ACHN (cell line): ENCODE measurements at places on chromosomes 5 and 9.
A peak's percentile ranks its signal among the peaks of the same experiment; 100 is the strongest.

- DNase-seq: no peak
Measured at GRCh38 chr5:68484307-68485068, 268.9 kb downstream of the PIK3R1 start.

GRCh38 chr5:76384705-76385104, 18.4 kb upstream of the IQGAP2 start:
- no peak for DNase-seq

- no peak for DNase-seq
Measured at GRCh38 chr5:95734906-95735305, 3.8 kb downstream of the RHOBTB3 start.

GRCh38 chr5:95762652-95763041, 31.5 kb downstream of the RHOBTB3 start:
- DNase-seq: no peak

GRCh38 chr5:55226934-55227663, at the start of gene MCIDAS:
TSS of gene MCIDAS (minus strand) at chr5:55227315. CDS start at chr5:55227138, 177 bp downstream.
- DNase-seq: peak; percentile 77
